ENCODE measurements at places on chromosomes 1 and 21.

DNA sequence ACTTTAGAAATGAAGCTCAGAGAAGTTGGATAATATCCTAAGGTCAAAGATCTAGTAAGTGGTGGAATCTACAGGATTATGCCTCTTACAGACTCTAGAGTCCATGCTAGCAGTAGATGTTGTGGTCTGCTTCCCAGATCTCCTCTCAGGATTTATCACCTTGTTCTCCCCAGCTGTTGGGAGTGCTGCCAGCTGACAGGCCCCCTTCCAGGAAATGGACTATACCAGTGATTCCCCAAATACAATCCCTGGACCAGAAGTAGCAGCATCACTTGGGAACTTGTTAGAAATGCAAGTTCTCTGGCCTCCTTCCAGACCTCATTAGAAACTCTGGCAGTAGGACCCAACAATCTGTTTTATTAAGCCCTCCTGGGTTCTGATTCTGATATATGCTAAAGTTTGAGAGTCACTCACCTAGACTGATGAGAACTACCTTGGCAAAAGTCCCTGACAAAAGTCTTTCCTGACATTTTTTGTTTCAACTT is 24.5 kb upstream of the NTNG1 start:
- no peak for DNase-seq

GRCh38 chr1:211831558-211832323 is 1.2 kb upstream of the LPGAT1 start:
- no peak for DNase-seq

- peak; percentile 29 for DNase-seq
Observed at GRCh38 chr1:50491142-50491541, 67.9 kb upstream of the DMRTA2 start.

- DNase-seq, result no peak
Observed at GRCh38 chr1:203518541-203518940, 24.6 kb downstream of the OPTC start.

- peak; percentile 38 for DNase-seq
Observed at GRCh38 chr1:52159033-52159789, 17.3 kb downstream of the ZFYVE9 start.

DNA sequence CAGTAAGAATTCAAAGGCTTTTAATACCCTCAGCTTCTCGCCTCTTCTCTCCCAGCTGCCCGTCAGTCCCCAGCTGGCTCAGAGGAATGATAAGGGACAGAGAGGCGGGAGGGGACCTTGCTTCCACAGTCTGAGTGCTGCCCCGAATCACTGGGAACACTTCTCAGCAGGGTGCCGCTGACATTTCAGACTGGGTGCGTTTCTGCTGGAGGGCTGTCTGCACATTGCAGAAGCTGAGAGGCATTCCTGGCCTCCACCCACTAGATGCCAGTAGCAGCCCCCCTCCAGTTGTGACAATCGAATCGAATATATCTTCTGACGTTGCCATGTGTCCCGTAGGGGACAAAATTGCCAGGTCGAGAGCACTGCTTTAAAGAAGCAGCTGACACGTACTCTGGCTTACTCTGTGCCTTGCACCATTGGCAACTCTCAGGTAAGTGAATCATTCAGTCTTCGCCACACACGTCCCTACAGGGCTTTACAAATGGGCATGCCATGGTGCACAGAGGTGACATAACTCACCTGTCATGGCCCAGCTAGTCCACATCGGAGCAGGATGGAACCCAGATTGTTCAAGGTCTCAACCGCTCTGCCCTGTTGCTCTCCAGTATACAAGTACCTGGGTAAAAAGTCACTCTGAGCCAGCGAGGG is 23.9 kb downstream of the CTNNBIP1 start:
- no peak for DNase-seq

GRCh38 chr21:46038871-46039397 is 57.4 kb downstream of the COL6A1 start:
- DNase-seq, result peak; percentile 87

GRCh38 chr1:26408604-26409003 is 2.0 kb upstream of the LIN28A start:
- DNase-seq, result peak; percentile 65

DNA sequence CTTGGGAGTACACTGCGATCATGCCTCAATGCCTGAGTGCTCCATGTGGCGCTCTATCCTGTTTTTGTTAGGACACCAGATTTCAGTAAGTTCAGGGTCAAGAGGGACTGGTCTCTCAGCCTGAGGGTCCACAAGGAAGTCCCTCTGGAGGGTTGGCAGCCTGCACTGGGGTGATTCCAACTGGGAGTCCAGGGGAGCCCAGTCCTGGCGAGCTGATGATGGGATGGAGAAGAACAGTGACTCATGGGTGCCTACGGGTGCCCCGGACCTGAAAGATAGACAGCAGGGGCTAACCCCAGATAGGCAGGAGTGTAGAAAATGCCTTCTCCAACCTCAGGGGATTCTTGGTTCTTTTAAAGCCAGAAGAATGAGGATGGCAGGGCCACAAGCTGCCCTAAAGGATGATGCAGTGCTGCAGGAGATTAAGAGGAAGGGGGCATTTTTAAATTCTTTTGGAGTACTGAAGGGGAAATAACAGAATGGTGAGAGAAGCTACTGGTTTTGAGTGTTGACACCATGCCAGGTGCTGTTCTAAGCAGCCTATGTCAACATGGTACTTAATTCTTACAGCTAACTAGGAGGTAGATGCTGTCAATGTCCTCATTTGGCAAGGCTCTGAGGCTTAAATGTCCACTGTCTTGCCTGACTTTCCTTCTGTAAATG is 68.4 kb upstream of the TLR5 start:
- no peak for DNase-seq

DNA sequence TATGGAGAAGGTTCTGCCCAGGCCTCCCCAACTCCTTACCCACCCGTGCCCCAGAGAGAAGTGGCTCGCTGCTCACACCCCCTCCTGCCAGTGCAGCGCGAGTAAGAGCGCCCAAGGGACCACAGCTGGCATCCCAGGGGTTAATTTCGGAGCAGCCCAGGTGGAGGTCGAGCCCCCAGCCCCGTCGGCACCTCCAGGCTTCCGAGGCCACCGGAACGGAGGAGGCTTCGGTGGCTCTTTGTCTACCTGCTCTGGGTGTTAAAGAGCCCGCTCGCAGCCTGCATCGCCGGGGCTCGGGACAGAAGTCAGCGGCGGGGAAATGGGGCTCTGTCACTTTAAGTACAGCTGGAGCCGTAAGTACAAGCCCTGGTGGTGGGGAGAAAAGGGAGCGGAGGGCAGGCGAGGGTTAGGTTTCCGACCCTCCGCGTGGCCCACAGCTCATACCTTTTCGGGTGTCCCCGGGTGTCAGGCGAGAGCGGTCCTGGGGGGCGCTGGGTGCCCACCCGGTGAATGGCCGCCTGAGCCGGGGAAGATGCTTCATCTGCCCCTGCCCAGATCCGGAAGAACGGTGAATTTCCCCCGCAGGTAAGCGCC is 89.4 kb upstream of the IPO9 start:
- peak; percentile 59 for DNase-seq

- DNase-seq, result no peak
Observed at GRCh38 chr1:19877821-19878636, 4.2 kb upstream of the OTUD3 start.

GRCh38 chr21:35179990-35180540 is 131.0 kb upstream of the RUNX1 start:
- peak; percentile 89 for DNase-seq

DNA sequence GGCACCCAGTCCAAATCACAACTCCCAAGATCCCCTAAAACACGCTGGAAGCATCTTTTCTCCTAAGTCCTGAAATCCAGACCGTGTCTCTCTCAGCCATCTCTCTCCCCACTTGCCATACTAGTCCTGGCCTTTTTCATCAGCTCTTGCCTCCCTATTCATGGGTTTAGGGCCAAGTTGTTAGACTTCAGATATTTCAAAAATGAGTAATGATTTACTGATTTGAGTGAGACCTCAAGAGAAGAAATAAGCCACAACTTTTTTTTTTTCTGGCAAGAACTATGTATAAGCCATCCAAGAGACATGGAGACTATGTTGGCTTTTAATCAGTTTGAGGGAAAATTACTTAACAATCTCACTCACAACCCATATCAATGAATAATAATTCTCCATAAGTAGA is 62.5 kb downstream of the TBX15 start:
- no peak for DNase-seq

DNA sequence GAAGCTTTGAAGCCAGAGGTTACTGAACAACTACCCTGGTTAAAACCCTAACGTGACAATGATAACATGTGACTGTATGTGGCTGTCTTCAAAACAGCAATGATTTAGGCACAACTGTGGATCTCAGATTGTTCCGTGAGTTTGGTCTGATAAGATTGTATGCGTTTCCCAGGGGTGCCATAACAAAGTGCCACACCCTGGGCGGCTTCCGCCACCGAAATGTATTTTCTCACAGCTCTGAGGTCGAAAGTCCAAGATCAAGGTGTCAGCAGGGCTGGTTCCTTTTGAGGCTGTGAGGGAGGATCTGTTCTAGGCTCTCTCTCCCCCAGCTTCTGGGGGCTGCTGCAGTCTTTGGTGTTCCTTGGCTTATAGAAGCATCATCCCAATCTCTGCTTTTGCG is 29.5 kb upstream of the ERG start:
- no peak for DNase-seq

GRCh38 chr1:151581451-151581850 is 30.4 kb upstream of the SNX27 start:
- no peak for DNase-seq

DNA sequence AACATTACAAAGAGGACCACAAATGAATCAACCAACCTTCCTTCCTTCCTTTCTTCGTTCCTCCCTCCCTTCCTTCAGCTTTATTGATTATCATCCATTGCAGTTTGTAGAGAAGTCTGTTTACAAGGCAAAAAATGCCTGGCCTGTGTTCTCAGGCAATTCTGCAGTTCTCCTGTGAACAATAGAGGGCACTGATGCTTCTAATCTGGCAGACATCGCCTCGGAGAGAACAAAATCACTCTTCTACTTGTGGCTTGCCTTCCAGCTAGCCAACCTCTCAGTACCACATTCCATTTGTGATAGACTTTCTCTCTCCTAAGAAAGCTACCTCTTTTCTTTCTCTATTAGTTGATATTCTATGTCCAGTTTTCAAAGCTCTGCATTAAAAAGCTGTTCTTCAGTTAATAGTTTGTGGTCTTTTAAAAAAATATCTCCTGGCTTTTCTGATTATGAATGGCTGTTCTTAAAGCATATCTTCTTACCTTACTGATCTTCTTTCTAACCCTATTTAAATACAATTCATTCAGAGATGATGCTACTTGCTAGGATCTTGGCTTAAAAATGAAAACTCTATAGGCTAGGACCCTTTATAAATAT is 26.9 kb upstream of the ESRRG start:
- peak; percentile 59 for DNase-seq

DNA sequence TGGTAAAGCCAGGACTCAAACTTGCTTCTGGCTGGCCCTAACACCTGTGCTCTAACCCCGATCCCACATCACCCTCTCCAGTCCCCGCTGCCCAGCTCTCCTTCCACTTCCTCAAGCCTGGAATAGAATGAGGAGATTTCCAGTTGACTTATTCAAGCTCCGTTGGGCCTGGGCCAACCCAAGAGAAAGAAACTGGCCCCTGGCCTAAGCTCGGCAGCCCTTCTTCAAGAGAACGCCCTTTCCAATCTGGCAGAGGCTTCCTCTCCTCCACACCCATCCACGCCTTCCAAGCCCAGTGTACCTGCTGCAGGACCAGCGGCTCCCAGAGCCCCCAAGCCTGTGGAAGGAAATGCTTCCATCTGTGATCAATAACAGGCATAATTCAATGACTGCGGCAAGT is 51.9 kb downstream of the LRRN2 start:
- no peak for DNase-seq

- no peak for DNase-seq
Observed at GRCh38 chr1:103958699-103959098, 209.0 kb downstream of the AMY1C start.

GRCh38 chr1:227793948-227794816 is 21.3 kb upstream of the PRSS38 start:
- peak; percentile 76 for DNase-seq

GRCh38 chr1:200036619-200037270 is 9.2 kb downstream of the NR5A2 start:
- DNase-seq, result no peak

DNA sequence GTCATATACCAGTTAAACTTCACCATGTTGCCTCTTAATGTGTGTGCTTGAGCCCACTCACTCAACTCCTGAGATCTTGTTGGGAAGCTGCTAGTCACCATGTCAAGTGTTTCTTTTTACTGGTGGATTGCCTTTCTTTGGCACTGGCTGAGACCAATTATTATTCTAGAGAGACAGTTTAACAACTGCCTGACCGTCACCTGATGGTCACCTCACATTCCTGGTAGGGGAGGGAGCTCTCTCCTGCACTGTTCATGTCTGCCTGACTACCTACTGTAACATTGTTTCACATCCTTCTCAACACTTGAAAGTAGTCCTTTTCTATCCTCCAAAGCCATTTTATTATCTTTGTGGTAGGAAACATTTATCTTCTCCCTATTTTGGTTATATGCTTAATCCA is 172.3 kb downstream of the RWDD3 start:
- DNase-seq, result no peak

DNA sequence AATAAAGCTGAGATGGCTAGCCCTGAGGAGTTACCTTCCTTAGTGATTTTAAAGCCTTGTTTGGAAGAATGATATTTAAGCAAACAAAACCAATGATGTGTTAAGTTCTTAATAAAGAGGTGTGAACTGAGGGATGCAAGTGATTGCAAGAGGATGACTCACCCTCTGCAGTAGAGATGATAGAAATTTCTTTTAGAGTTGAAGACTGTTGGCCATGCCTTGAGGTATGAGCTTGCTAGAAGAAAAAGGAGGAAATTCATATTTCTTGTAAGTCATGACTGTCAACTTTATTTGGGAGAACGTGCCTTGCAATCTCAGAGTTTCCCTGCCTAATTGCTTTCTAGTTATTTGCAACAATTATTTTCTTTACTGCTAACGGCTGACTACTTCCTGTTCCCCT is 94.7 kb downstream of the PLA2G4A start:
- DNase-seq, result peak; percentile 11

DNA sequence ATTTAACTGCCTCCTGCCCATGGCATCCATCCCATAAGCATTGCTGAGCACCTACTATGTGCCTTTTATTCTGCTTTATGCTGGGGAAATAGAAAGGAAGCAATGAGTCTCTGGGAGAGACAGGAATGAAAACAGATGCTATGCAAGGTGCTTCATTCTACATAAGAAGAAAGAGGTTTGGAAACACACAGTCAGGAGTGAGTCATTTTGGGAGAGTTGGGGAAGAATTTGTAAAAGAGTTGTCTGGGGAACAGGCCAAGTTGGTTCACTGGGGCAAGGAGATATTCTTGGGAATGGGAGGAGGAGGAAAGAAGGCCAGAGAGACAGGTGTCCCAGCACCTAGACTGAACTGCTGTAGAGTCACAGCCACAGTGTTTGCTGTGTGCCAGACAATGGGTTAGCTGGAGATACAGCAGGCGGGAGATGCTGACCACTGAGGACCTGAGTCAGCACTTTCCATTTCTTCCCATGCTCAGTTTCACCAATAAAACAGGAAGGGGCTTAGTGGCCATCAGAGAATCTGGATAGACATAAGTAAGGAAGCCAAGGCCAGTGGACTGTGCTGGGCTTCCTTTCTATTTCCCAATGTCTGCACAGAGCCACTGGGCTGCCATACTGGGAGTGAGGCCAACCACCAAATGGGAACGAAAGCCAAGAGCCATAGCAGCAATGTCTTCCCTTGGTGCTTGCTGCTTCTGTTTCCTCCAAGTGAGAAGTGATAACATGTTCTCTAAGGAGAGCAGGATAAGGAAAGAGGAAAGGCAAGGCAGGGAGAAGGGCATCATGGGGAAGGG is 187.7 kb upstream of the USP24 start:
- DNase-seq, result peak; percentile 16

GRCh38 chr1:18351735-18352134 is 129.0 kb upstream of the KLHDC7A start:
- no peak for DNase-seq

All from iris pigment epithelial cell (primary cell).